ENCODE measurements at places on chromosomes 7 and 10. TPM values are rescaled to one million over a fixed set of nuclear protein-coding genes. Genes with fewer than 3 reads are reported as not detected.

Gene KLF14
- total RNA-seq, result not detected

Gene DTX2
- 32.8 TPM for total RNA-seq

Gene LRRC61
- total RNA-seq, result 10.6 TPM

Gene CEP41
- 12.1 TPM for total RNA-seq

Gene GNAT3
- not detected for total RNA-seq

Gene CYP2W1
- total RNA-seq, result not detected

Gene NACAD
- 0.96 TPM for total RNA-seq

Gene CHN2
- total RNA-seq, result not detected

Measured in tracheal epithelial cell (primary cell).